ENCODE measurements at places on chromosomes 13 and 19.

DNA sequence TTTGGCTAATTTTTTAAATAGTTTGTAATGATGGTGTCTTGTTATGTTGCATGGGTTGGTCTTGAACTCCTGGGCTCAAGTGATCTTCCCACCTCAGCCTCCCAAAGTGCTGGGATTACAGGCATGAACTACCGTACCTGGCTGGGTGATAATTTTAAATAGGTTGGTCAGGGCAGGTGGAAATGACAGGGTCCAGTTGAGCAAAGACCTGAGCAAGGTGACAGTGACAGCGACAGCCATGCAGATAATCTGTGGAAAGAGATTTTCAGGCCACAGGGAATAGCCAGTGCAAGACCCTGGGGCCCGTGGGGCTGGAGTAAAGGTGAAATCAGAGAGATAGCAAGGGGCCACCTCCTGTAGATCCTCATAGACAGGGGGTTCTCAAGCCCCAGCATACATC lies 3.5 kb downstream of the SPACA6 start:
- DNase-seq = no peak

GRCh38 chr13:44719857-44720671 lies 143.9 kb upstream of the TSC22D1 start:
- DNase-seq = no peak

DNA sequence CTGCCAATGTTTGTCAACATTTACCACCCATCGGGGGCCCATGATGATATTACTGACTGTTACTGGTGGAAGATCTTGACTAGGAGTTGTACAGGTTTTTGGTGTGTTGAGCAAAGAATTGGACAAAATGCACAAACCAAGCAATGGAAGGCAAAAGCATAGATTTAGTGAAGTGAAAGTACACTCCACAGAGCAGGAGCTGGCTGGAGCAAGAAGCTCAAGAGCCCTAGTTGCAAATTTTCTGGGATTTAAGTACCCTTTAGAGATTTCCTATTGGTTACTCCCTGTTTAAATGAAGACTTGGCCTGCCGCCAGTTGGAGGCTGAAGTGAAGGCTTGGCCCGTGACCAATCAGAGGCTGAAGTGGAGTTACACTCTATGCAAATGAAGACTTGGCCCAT lies 128.6 kb upstream of the KL start:
- no peak for DNase-seq

DNA sequence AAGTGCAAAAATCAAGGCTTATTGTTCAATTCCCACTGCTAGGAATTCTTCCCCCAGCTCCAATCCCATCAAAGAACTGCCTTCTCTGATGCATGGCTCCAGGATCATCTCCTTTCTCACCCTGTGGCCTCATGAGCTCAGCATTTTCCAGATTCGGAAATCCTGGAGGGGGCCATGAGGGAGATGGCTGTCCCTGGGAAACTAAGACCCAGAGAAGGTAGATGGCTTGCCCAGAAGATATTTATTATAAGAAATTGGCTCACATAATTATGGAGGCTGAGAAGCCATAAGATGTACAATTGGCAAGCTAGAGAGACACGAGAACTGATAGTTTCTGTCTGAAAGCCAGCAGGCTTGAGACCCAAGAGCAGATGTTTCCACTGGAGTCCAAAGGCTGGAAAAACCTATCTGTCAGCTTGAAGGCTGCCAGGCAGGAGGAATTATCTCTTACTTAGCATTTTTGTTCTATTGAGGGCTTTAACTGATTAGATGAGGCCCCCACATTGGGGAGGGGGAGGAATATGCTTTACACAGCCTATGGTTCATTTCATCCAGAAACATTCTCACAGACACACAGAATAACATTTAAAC lies 58.6 kb downstream of the GADD45B start:
- DNase-seq = no peak

- no peak for DNase-seq
Measured at GRCh38 chr19:7648265-7649014, 11.5 kb downstream of the STXBP2 start.

- DNase-seq = no peak
Measured at GRCh38 chr13:99969919-99970650, 1.5 kb downstream of the ZIC5 start.

DNA sequence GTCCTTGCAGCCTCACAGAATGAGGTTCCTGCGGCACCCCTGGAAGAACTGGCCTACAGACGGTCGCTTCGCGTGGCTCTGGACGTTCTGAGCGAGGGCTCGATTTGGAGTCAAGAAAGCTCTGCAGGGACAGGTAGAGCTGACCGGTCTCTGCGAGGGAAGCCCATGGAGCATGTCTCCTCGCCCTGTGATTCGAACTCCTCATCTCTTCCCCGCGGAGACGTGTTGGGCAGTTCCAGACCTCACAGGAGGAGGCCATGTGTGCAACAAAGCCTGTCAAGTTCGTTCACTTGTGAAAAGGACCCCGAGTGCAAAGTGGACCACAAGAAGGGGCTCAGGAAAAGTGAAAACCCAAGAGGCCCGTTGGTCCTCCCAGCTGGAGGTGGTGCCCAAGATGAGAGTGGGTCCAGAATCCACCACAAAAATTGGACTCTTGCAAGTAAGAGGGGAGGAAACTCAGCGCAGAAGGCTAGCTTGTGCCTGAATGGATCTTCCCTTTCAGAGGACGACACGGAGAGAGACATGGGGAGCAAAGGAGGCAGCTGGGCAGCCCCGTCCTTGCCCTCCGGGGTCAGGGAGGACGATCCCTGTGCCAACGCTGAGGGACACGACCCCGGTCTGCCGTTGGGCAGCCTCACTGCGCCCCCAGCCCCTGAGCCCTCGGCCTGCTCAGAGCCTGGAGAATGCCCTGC lies 23.4 kb upstream of the NDUFS7 start:
- no peak for DNase-seq

GRCh38 chr13:37775871-37776270 lies 93.7 kb downstream of the TRPC4 start:
- DNase-seq = no peak

DNA sequence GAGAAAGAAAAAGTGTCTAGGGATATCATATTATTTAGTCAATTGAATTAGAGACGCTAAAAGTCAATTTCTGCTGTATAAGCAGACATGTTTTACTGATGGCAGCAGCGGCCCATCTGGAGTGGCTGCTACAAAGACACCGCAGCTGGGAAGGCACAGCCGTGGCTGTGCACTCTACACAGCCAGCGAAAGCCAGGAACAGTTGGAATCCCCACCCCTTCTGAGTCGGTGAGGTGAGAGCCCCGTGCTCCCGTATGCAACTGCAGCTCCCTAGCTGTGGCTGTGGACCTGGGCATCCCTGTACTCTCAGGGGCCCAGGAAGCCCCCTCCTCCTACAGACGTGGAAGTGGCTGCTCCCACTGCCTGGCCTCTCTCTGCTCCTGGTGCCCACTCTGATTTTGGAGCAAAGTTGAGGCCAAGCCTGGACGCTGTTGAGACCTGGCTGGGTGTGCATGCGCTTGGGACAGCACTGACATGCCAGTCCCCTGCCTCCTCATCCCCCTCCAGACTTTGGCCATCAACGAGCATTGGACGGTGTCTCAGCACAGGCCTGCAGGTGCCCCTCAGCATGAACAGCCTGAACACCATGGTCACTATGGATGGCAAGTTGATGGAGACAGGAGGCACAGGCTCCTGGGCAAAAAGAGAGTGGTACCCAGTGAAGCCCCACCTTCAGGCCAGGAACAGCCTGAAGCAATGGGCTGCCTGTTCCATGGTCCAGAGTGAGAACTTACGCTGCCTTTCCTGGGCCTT lies 944.0 kb upstream of the MIR17HG start:
- no peak for DNase-seq

DNA sequence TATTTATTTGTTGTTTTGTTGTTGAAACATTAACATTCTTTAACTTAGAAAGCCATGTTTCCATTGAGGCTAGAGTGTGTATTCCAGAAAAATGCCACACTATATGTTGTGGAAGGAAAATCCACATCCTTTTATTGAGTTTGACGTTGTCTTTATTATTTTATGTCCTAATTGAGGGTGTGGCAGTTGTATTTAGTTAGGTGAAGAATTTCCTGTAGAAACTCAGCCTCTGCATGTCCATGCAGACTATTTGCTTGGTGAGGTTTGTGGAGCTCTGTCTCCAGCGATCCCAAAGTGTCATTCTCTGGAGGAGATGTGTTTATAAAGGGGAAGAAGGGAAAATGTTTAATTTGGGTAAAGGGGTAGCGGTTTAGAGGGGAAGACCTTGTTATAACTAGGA lies 46.6 kb downstream of the AKAP11 start:
- no peak for DNase-seq

DNA sequence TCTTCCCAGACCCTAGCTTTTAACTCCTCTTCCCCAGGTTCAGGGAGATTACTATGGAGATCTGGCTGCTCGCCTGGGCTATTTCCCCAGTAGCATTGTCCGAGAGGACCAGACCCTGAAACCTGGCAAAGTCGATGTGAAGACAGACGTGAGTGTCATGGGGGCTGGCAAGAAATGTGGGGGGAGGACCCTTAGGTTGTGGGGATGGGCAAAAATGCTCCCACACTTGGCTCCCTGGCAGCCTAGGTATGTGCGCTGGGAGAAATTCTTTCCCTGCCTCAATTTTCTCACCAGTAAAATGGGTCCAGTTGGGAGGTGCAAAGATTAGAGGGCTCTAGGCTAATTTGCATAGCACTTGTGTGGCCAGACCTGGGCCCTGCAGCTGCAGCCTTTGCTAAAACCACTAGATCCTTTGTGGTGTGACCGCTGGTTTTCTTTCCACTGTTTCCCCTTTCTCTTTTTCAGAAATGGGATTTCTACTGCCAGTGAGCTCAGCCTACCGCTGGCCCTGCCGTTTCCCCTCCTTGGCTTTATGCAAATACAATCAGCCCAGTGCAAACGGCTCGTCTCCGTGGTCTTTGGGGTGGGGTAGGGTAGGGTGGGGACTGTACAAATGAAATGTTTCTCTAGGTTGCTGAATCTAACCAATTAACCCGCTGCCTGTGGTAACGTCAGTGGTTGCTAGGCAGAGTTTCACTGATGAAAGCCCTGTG lies 959 bp upstream of the RAB4B start:
- DNase-seq = peak; percentile 95

- no peak for DNase-seq
Measured at GRCh38 chr19:42333975-42334696, 8.7 kb downstream of the MEGF8 start.

DNA sequence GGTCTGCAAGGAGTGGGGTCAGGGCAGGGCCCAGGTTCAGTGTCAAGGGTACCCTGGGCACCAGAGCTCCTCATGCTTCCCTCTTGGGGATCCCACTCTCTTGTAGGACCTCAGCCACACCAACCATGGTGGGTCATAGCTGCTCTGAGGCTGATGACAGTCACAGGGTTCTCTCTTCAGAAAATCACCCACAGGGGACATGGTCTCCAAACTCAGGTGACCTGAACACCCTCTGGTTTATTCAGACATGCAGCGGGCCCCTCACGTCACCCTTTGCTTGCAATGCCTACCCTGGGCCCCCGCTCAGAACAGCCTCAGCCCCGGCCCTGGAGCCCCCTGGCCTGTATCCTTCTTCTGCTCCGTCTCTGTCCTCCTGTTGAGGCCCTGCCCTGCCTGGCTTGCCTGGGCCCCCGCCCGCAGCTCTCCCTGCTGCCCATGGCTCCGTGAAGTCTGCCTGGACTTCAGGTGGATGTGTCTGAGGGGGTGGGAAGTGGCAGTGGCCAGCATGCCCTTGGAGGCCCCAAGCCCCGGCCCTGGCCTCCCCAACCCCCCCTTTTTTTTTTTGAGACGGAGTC lies 20.4 kb downstream of the CHERP start:
- DNase-seq = no peak

- no peak for DNase-seq
Measured at GRCh38 chr13:112933649-112934048, 35.4 kb upstream of the MCF2L start.

GRCh38 chr13:108755083-108755482 lies 125.7 kb downstream of the MYO16 start:
- DNase-seq = no peak
